Effector CD8-positive, alpha-beta T cell (primary cell): ENCODE measurements at places on chromosomes 2 and 18.

DNA sequence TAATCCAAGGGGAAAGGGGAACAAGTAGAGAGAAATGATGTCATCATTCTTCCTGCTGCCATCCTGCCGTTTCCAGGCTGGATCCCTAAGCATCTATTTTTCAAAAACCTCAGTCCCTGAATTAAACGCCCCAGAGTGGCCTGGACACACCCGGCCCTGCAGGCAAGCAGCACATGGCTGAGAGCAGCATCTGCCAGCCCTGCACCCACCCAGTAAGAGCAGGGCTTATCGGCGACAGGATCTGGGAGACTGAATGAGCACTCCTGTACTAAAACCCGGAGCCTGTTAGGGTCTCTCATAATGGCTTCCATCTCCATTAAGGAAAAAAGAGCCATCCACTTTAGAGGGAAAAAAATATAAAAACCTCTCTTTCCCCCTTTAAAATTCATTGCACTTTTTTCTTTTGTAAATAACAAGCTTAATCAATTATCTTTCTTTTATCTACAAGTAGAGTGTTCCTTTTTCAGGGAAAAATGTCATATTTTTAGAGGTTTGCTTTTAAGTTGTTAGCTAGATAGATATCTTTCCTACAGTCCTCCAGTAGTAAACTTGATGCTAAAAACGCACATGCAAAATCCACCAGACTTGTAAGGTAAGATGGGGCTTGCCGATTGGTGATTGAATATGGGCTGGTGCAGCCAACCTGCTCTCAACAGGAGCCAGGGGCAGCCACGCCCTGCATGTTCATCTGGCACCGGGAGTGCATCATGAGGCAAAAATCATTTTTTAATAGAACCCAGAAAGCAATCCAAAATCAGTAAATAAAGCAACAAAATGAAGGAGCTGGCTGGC lies 457.8 kb downstream of the EIPR1 start:
- no peak for DNase-seq

- DNase-seq = no peak
Measured at GRCh38 chr2:172296267-172297046, 130.9 kb upstream of the ITGA6 start.

DNA sequence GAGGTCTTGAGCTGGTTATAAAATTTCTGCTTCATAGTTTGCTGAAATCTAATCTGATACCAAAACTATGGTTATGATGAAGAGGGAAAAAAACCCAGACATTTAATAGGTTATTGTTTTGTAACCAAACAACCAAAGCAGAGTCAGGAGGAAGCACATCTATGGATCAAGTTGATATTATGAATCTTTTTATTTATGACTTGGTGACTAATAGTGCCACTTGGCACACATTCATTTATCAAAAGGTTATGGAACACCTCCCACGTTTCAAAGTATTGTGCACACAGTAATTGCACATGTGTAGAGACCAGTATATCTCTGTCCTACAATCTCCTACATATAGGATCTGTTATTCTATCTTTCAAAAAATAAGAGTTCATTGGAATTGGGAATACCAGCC lies 93.0 kb downstream of the DPP4 start:
- DNase-seq = no peak

DNA sequence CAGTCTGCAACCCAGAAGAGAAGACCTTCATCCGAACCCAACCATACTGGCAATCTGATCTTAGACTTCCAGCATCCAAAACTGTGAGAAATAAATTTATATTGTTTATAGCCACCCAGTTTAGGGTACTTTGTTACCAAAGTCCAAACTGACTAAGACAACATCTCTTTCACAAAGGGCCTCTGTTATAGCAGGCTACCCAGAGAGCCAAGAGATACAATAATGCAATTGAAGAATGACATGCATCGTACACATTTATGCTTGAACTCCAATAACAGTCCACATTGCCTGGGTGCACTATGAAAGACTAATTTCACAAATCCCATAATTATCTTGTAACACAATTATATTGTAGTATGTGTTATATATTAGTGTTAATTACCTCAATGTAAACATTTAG lies 39.1 kb upstream of the ANKRD44 start:
- DNase-seq = no peak

DNA sequence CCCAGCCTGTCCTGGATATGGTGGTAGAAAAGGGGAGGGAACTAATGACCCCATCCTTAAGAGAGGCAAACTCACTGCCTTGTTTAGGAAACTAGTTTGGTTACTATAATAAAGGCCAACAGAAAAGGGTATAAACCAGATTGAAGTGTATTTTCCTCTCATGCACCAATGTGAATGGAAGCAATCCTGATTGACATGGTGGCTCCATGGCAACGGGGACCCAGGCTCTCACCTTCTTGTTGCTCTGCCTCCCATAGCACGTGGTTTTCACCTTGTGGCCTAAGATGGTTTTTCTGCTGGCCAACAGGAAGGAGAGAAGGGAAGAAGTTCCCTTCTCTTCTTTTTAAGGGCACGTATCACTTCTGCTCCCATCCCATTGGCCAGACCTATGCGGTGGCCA lies 67.3 kb upstream of the NRP2 start:
- DNase-seq = no peak

DNA sequence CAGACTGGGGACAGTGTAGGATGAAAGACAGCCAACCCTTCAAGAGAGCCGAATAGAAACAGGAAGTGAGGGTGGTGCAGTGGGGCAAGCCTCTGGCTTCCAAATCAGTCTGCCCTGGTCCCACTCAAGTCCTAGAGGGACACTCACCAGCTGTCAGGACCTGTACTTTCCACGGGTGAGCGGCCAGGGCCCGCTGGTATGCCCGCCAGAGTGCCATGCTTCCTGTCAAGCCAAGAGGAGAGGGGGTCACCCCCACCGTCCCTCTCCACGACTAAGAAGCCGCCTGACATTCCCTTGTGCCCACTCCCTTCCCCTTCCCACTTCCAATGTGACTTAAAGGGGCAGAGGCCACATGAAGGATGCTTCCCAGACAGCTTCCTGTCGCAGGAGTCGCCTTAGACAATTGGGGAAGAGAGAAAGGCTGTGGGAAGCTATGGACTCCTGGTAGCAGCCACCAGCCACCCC lies 564 bp downstream of the MPV17 start:
- DNase-seq = no peak

DNA sequence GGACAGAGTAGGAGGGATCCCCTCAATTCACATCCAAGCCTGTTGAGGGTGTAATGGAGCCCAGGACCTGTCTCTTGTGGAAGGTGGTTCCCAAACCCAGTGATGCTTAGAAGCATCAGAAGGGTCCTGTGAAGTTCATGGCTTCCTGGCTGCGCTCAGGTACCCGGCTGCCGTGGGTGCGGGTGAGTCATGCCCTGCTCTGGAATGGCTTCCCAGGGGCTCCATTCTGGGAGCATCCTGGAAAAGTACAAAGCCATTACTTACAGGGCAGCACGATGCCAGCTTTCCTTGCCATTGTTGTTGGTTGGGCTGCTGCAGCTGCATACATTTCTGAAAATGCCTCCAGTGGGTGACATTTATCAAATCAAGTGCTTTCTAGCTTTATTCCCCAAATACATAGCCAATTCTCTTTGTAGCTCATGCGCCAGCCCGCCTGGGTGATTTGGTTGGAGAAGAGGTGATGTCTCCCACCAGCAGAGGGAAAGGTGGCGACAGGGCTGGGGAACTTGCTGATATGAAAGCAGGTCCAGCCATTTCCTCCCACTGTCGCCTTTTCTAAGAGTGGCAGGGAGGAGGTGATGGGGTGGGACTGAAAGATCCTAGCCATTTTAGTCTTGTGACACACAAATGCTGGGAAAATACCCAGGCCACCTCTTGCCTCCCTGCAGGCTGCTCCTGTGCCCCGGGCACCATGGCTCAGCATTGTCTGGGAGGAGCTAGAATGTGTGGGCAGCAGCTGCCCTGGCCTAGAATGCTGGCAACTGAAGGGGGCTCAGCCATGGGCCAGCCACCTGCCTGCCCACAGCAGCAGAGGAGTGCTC lies 65.9 kb upstream of the HPCAL1 start:
- no peak for DNase-seq

GRCh38 chr2:103459283-103459682 lies 697.5 kb downstream of the TMEM182 start:
- DNase-seq = no peak

GRCh38 chr18:74081966-74082741 lies 65.5 kb downstream of the FBXO15 start:
- DNase-seq = peak; percentile 39

- peak; percentile 12 for DNase-seq
Measured at GRCh38 chr2:44392338-44392943, 30.7 kb downstream of the CAMKMT start.

DNA sequence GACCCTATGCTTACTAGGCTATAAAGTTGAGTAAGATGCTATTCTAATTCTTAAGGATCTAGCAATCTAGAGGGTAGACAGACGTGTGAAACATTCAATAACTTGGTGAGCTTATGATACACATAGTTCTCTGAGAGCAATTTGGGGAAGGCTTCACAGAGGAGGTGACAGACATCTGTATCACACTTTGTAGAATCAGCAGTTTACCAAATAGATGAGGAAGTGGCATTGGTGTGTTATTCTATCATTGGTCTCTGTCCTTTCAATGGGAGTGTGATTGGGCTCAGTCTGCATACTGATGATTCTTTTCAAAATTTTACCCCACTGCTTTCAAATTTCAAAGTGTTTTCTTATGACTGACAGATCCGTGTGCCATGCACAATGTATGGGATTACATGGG lies 47.0 kb upstream of the TMEM178A start:
- no peak for DNase-seq

DNA sequence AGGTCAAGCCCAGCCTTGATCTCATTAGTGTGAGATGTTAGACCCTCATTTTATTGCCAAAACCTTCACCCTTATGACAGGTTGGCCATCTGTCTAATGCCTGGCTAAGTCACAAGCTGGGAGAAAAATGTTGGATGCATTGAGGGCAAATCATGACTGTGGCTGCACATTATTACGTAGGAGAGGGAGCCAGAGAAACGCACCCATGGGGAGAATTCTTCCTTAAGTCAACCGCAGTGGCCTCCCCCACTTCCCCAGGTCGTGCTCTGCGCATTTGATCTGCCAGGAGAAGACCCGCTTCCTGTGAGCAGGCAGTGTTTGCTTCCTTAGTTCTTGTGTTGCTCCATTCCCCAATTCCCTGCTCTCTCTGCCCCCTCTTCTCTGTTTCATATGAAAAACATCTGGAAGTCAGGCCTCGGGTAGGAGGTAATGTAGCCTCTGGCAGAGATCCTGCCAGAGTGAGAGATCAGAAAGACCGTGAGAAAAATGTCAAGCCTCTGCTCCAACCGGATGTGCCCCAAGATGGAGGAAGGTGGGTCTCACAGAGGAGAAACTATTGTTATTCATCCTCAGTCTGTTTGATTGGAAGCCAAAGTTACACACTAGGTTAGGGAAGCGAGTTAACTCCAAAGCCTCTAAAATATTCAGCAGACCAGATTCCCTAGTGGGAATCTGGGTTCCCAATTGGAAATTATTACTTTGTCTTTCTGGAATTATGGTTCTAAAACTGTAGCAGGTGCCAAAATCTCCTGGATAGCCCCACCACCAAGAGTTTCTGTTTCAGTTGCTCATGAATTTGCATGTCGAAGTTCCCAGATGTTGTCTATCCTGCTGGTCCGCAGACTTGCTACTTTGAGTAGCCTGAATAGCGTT lies 144.3 kb upstream of the PELI1 start:
- DNase-seq = no peak

- DNase-seq = no peak
Measured at GRCh38 chr2:79796641-79797040, 283.8 kb downstream of the CTNNA2 start.
